Left renal cortex interstitium (tissue), 4 donors: ENCODE measurements at places on chromosomes 11 and 22.
A peak's percentile ranks its signal among the peaks of the same experiment; 100 is the strongest.

DNA sequence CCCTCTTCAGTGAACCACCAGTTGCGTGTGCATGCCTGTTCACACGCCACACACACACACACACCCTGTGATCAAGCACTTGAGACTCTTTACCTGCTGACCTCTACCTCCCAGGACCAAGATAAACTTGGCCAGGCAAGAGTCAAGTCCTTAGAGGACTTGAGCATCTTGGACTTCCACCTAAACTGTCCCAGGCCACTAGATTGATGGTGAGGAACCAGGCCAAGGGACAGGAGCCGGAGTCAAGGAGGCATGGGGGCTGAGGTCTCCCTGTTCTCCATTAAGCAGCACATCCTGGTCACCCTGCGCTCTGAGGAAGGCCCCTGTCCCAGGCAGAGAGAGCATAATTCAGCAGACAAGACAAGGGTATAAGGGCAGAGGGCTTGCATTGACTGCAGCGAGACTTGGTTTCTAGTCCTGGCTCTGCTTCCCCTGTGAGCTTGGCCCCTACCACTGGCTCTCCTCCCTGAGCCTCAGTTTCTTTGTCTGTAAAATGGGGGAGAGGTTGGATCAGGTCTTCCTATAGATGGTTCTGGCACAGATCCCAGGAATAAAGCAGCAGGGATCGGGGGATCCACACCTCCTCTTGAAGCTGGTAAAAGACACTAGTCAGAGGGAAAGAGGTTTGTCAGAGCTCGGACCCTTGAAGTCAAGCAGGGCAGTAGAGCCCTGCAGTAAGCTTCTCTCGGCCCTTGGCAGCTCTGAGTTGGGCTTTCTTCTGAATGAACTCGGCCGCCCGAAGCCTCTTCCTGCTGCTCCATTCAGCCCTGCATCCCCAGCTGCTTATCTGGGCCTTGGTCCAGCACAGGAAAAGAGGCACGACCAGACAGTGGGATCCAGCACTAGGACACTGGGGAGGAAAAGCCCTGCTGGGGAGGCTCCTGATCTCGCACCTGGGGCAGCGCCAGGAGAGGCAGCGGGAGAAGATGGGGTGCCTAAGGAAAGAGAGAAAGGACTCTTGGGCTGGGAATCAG, 2.0 kb downstream of the CREB3L1 start:
- DNase-seq = no peak

- no peak for DNase-seq
These were observed 55.5 kb downstream of the CSNK2A3 start for GRCh38 chr11:11297578-11297977.

DNA sequence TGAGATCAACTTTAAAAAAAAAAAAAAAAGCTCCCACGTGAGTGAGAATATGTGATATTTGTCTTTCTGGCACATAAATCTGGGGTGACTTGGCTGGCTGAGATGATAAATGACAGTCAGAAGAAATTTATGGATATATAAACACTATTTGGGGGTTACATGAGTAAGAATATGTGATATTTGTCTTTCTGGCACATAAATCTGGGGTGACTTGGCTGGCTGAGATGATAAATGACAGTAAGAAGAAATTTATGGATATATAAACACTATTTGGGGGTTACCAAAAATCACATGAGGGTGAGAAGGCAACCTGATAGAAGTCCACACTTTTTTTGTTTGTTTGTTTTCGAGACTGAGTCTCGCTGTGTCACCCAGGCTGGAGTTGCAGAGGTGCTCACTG, 6.6 kb upstream of the TSG101 start:
- no peak for DNase-seq

DNA sequence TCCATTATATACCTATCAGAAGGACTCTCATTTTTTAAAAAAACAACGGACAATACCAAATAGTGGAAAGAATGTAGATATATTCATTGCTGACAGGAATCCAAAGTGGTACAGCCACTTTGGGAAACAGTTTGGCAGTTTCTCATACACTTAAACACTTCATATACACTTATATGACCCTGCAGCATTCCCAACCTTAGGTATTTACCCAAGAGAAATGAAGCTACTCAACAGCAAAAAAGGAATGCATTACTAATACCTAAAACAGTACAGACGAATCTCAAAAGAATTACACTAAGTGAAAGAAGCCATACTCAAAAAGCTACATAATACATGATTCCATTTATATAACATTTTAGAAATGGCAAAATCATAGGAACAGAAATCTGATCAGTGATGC, 51.5 kb downstream of the RBFOX2 start:
- no peak for DNase-seq

DNA sequence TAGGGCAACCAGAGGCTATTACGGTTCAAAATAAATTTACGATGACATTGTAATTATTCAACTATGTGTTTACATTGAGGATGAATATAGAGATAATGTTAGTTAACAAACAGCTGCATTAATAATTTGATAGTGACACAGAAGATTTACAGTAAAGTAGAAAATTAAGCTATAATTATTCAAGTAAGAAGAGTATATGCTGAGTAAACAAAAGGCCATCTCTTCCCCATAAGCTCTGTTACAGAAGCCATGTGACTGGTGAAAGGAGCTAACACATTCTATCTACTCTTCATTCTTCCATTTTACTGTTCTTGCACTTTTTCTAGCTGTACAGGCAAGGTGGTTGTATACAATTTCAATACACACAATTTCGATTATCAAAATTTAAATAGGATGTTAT, 54.2 kb downstream of the IMMP1L start:
- no peak for DNase-seq

DNA sequence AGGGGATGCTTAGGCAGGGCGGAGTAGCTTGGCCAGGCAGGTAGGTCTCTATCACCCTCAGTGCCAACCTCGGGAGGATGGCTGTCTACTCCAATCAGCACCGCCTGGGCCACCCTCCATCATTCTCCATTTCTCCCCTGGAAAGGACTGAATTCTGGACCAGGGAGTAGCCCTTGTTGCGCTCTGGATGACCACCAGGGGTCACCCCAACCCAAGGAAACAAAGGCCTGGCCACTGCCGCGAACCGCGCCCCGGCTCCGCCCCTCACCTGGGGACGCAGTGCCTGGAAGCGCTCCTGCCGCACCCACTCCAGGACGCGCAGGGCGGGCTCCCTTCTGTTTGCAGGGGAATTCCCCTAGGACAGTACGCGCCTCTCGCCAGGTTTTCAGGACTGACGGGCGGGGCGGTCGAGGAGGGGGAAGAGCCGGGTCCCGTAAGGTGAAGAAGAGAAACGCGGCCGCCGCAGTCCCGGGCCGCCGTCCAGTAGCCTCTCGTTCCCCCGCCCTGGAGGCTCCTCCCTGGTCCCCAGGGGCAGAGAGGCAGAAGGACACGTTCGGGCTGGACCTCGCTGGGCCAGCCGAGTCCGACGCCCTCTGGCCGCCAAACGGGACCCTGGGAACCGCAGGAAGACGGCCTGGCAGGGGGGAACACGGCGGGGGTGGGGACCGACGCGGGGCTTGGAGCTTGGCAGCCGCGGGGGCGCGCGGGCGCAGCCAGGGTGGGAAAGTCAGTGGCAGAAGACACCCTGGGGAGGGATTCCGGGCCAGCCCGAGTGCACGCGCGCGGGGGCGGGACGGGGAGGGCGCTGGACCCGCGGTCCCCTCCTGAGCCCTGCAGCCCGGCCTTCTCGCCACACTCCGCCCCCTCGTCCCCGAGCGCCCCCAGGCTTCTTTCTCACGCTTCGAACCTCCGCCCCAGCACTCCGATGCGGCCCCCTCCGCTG, 7.1 kb downstream of the SCN4B start:
- peak; percentile 68 for DNase-seq

DNA sequence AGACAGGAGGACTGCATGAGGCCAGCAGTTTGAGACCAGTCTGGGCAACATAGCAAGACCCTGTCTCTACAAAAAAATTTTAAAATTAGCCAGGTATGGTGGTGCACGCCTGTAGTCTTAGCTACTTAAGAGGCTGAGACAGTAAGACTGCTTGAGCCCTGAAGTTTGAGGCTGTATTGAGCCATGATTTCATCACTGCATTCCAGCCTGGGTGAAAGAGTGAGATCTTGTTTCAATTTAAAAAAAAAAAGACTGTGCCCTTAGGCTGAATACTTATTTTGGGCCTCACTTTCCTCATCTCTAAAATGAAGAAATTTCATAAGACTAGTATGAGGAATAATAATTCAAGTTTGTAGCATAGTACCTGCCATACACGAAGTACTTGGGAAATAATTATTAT, 6.9 kb downstream of the AQP11 start:
- DNase-seq = no peak

- no peak for DNase-seq
These were observed 112.8 kb downstream of the WNT7B start for GRCh38 chr22:45863981-45864751.

DNA sequence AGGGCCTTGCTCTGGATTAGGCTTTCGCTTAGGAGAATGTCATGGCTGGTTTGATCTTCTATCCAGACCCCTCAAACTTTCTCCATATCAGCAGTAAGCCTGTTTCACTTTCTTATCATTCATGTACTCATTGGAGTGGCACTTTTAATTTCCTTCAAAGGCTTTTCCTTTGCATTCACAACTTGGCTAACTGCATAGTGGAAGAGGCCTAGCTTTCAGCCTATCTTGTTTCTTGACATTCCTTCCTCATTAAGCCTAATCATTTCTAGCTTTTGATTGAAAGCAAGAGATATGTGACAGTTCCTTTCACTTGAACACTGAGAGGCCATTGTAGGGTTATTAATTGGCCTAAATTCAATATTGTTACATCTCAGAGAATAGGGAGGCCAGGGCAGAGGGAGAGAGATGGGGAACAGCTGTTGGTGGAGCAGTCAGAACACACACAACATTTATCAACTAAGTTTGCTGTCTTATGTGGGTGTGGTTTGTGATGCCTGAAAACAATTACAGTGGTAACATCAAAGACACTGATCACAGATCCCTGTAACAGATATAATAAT, 37.7 kb upstream of the APOBEC3A start:
- DNase-seq = peak; percentile 13

- DNase-seq = no peak
These were observed 190.9 kb downstream of the KIRREL3 start for GRCh38 chr11:126809514-126810289.

GRCh38 chr11:47467357-47467756, 18.4 kb upstream of the RAPSN start:
- DNase-seq = no peak

GRCh38 chr11:119421351-119421750, 1.6 kb downstream of the THY1 start:
- DNase-seq = no peak

DNA sequence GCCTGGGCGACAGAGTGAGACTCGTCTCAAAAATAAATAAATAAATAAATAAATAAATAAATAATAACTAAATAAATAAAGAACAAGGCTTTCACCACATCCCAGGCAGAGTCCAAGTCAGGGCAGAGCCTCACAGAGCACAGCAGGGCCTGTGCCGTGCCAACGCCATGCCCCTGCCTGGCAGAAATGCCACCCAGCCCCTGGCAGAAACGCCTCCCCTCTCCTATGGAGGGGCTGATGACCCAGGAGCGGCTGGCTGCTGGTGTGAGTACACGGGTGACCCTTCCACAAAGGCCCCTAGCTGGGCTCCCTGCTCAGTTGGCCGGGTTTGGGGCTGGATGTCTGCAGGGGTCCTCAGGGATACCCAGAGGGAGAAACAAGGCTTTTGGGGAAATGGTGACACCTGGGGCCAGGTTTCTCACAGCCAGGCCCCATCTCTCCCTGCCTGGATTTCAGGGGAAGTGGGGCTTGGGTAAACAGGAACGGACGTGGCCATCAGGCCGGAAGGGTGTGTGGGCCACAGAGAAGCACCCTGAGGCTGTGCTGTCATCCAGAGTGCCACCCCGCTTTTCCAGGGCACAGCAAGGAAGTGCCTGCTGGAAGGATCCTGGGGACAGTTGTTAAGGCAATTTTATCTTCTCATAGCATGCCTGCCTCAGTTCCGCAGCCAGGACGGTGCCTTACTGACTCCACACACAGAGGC, 5.1 kb downstream of the BID start:
- no peak for DNase-seq

- DNase-seq = no peak
These were observed 776.1 kb downstream of the BRD1 start for GRCh38 chr22:49051491-49052022.

GRCh38 chr11:43837879-43838278, 42.8 kb upstream of the ALKBH3 start:
- DNase-seq = no peak

DNA sequence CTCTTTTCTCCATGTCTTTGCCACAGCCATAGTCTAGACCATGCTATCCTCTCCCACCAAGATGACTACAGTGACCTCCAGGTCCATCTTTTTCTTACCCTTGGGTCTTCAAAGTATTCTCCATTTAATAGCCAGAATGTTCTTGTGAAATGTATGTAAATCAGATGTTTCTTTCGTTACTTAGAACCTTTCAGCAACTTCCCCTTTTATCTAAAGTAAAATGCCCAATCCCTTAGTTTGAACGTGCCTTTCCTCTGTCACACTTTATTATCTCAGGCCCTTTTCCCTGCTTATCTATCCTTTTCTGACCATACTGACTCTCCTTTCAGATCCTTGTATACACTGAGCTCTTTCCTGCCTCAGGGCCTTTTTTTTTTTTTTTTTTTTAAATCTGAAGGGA, 17.9 kb downstream of the RBM4B start:
- no peak for DNase-seq

- DNase-seq = no peak
These were observed 8.5 kb upstream of the CDC42BPG start for GRCh38 chr11:64852804-64853509.

GRCh38 chr11:10413268-10413667, 41.8 kb upstream of the AMPD3 start:
- no peak for DNase-seq

GRCh38 chr11:44561964-44562734, 3.3 kb upstream of the CD82 start:
- DNase-seq = no peak
